ENCODE measurements at places on chromosomes 12 and 14. TPM values are rescaled to one million over a fixed set of nuclear protein-coding genes. Genes with fewer than 3 reads are reported as not detected.

The SOAT2 gene
- total RNA-seq: not detected

The CFAP73 gene
- not detected for total RNA-seq

The BATF gene
- total RNA-seq: 3.2 TPM

The KRT81 gene
- not detected for total RNA-seq

The JKAMP gene
- 63.0 TPM for total RNA-seq

DNA sequence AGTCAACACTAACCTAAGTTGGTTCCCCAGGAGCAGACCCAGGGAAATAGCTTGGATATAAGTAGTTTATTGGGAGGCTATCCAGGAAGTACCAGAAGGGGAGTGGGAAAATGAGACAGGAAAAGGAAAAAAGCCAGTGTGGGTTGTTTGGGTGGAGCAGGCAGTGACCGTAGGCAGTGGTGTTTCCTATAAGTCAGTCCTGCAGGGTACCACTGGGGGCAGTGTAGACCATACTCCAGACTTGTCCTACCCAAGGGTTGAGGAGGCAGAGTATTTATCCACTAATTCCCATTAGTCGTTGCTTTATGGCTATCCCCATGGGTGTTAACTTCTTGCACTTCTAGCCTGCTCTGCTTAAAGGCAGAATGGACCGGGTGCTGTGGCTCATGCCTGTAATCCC is 6.4 kb upstream of the CCDC60 start:
- no peak for ATAC-seq

GRCh38 chr12:111766608-111767361 is at the start of gene ALDH2:
Gene ALDH2 (plus strand): TSS chr12:111766933. CDS start chr12:111766983, 50 bp downstream.
- ATAC-seq: peak; percentile 97

DNA sequence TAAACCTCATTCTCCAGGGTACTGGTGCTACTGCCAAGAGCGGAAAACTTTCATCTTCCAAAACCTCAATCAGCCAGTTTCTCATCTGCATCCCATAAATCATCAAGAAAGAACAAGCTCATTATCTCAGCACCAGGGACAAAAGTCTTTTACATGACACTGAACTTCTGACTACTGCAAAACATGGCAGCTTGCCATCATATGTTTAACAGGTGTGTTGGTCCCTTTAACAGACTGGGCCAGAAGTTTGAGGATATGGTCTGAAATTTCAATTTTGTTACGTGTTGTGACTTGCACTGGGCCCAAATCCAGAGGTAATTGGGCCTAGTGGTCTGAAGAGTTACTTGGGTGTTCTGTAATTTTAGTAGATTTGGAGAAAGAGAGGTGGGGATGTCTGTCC is 305.4 kb upstream of the SEL1L start:
- ATAC-seq: no peak

Measured in gastroesophageal sphincter (tissue), 4 donors.